ENCODE measurements at places on chromosomes 2 and 18.

GRCh38 chr2:168158586-168158985 lies 88.8 kb downstream of the STK39 start:
- no peak for DNase-seq

DNA sequence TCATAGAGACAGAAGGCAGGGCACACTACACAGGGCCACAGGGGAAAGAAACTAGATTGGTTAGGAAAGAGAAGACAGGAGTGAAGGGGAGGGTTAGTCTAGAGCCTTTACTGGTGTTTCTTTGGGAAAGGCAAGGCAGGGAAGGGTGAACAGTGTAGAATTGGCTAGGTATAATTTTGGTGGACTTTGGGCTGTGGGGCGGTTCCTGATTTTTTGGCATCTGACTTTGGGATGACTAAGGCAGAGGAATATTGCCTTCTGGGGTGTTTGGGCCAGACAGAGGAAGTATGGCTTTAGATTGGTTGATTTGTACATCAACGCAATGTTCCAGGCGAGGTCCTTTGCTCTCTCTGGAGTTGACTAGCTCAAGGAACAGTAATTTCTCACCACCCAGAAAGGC lies 534.8 kb downstream of the DCC start:
- DNase-seq = no peak

- DNase-seq = no peak
Observed at GRCh38 chr18:48979944-48980890, 29.5 kb upstream of the SMAD7 start.

DNA sequence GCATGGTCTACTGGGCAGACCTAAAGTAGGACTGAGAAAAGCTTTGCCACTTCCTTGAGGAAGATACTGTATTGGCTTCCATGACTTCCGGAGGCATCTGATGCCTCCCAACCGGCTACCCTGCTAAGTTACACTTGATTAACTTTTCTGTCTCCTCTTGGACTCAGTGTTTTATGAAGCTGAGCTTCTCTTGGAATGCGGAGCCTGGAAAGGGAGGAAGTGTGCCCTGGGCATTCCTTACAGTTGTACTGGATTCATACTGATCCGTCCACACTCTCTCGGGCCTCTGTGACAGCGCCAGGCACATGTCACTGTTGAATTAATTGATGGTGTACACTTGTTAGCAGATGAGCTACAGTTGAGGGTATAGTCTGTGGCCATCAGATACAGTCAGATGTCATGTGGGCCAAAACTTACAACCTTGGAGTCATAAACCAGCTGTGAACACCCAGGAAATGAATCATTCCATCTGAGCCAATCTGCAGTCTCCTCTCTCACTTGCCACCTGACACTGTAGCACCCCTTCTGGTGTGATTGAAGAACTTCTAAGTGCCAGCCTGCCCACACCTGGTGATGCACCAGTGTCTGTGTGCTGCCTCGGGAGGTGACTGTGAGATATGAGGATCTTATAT lies 122.5 kb downstream of the FHOD3 start:
- DNase-seq = no peak

DNA sequence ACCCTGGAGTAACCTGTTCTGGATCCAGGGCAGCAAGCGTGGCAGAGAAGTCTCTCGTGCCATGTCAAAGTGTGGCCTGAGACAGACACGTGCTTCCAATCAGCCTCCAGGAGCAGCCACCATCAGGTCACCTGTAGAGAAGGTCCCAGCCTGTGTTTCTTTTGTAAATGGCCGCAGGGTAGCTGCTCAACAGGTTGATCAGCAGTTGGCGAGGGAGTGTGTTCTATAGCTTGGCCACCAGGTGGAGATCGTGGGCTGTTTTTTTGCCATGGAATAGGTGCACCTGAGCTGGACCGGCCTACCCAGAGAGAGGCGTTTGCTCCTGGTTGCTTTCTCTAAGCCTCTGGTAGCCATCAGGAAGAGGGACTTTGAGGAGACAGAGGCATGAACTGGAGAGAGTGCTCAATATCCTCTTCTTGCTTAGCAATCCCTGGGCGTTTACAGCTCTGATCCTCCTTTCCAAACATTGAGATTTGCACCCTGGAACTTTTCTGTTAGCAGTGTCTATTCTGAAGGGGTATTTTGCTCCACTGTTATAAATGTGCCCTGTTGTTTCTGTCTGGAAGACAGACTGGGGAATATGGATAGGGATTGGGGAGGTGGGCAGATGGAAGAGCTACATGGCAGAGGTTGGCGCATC lies 34.2 kb upstream of the EN1 start:
- no peak for DNase-seq

DNA sequence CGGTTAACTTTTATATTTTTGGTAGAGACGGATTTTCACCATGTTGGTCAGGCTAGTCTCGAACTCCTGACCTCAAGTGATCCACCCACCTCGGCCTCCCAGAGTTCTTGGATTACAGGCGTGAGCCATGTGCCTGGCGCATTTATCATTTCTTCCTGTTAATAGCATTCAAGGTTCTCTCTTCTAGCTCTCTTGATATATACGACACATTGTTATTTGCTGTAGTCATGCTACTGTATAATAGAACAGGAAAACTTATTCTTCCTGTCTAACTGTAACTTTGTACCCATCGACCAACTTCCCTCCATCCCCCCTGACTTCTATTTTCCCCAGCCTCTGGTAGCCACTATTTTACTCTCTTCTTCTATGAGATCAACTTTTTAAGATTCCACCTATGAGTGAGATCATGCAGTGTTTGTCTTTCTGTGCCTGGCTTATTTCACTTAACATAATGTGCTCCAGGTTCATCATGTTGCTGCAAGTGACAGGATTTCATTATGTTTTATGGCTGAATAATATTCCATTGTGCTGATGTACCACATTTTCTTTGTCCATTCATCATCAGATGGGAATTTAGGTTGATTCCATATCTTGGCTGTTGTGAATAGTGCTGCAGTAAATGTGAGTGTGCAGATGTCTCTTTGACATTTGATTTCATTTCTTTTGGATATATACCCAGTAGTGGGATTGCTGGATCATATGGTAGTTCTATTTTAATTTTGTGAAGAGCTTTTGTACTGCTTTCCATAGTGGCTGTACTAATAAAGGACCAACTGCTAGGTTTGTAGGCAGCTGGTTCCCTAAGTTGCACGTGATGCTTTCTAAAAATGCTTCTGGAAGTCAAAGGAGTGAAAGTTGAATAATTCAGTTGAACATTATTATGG lies 205.2 kb downstream of the PRKCE start:
- DNase-seq = no peak

- DNase-seq = no peak
Observed at GRCh38 chr2:11563784-11564666, 30.2 kb downstream of the GREB1 start.

GRCh38 chr18:323253-323622 lies 55.4 kb upstream of the THOC1 start:
- DNase-seq = no peak

- DNase-seq = no peak
Observed at GRCh38 chr2:240518981-240519380, 38.8 kb downstream of the ANKMY1 start.

DNA sequence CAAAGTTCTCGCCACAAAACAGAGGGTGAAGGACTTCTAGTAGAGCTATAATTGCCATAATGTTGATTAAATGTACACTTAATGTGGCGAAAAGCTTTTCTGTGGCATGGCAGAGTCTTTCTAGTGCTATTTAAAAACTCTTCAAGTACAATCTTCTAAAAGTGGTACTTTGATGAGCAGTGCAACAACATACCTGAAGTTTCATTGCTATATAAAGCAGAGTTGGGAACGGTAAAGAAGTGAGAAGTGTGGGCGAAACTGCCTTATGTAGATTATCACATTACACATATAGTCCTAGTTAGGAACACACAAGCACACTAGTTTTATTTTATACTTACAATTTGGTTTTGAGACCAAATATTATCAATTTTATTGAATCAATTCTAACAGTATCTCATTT lies 49.5 kb downstream of the FIGN start:
- no peak for DNase-seq

- no peak for DNase-seq
Observed at GRCh38 chr2:60507211-60507965, 46.1 kb downstream of the BCL11A start.

DNA sequence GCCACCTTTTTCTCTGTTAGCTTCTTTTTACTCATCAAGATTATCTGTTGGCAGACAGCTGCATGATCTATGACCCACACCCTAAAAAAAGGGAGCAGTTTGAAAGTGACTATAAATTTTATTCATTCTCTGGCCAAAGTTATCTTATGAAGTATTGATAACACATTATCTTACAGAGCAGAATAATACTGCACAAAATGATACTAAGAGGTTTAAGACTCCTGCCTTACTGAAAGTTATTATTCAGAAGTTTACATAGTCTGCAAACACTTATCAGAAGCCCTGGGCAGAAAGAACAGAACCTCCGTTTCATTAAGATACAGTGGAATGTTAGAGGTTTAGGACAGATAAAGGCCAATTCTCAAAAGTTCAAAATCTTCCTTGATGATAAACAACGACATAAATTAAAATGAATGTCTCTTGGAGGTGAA lies 78.2 kb downstream of the ZEB2 start:
- no peak for DNase-seq

- no peak for DNase-seq
Observed at GRCh38 chr2:137955536-137955935, 8.7 kb upstream of the HNMT start.

- DNase-seq = no peak
Observed at GRCh38 chr2:216810399-216811160, 49.3 kb downstream of the TNP1 start.

- no peak for DNase-seq
Observed at GRCh38 chr2:172081221-172082022, 3.9 kb upstream of the DLX1 start.

- no peak for DNase-seq
Observed at GRCh38 chr18:31176531-31176930, 13.9 kb upstream of the DSC1 start.

DNA sequence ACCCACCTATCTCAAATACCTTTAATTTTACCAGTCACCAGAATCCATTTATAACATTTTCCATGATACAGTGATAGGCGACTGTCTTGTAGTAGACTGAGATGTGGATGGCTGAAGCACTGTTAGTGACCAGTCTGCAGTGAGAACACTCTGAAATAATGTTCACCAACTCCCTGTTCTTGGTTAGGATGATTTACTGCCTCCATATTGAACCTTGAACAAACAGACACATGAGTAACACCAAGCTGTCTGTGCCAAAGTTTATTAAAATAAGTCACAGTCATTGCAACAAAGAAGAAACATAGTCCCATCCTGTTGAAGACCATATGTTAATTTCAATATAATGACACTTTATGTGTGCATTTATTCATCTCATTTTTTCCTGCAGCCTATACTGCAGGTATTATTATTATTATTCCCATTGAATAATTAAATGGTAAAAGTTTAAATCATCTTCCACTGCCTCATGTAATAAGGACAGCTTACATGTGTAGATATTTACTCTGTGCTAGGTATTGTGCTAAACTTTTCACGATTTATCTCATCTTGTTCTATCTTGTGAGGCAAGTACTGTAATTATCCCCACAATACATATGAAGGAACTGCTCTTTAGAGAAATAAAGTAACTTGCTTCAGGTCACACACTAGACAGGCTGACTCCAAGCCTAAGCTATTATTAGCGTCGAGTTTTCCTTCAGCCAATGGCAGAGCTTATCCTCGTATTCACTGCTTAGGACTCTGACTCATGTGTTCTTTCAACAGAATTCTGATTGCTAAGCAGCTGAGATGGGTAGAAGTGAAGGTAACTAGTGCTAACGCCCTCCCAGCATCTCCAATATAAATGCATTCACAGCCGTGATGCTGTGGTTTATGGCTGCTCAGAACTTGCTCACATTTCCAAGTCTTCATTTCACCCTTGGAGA lies 62.5 kb downstream of the ONECUT2 start:
- DNase-seq = no peak

- DNase-seq = no peak
Observed at GRCh38 chr2:111173338-111173737, 52.6 kb downstream of the BCL2L11 start.

GRCh38 chr2:157441072-157441454 lies 2.8 kb downstream of the CYTIP start:
- DNase-seq = no peak

GRCh38 chr2:169007941-169008340 lies 23.2 kb downstream of the ABCB11 start:
- DNase-seq = no peak

DNA sequence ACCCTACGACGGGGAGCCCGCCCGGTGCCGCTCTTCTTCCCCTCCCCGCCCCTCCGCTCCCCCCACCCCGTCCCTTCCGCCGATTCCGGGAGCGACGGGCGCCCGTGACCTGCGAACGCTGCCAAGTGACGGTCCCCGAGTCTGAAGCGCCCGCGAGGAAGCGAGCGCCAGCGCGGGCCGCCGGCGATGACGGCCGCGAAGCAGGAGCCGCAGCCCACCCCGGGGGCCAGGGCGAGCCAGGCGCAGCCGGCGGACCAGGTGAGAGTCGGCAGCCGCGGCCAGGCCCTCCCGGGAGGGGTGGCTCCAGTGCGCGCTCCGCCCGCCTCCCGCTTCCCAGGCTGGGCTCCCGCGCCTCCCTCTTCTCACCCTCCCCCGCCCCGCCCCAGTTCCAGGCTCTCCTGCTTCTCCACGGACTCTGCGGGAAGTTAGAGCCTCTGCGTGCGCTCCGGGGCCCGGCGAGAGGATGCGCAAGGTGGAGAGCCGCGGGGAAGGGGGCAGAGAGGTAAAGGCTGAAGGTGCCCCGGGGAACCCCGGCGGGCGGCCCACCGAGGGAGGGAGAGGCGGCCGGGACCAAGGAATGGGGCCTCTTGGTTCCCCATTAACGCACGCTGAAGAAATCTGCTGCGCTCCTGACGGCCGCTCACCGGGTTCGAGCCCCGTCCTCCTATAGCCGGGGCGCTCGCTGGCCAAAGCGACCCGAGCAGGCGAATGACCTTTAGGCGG lies 719.5 kb downstream of the DPP10 start:
- DNase-seq = no peak

- DNase-seq = no peak
Observed at GRCh38 chr2:66438891-66439811, 4.2 kb downstream of the MEIS1 start.

DNA sequence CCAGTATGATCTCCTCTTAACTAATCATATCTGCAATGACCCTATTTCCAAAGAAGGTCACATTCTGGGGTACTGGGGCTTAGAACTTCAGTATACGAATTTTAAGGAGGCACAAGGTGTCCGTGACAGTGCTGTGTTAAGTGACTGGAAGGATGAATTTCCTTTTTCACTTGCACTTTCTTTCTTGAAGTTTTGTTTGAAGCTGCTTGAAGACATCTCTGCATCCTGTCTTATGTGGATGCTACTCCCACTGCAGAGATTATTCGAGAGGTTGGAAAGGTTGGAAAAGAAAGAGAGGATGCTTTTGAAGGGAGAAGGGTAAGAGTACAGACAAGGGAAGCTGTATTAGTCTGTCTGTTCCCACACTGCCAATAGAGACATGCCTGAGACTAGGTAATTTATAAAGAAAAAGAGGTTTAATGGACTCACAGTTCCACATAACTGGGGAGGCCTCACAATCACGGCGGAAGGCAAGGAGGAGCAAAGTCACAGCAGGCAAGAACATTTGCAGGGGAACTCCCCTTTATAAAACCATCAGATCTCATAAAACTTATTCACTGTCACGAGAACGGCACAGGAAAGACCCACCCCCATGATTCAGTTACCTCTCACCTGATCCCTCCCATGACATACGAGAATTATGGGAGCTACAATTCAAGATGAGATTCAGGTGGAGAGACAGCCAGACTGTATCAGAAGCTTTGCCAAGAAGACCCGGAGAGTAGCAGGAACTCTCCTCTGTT lies 3.6 kb upstream of the RNF144A start:
- DNase-seq = no peak

GRCh38 chr18:58255701-58256311 lies 211.8 kb downstream of the NEDD4L start:
- DNase-seq = no peak
